PC-3 (cell line): ENCODE measurements at places on chromosomes 4 and X. TPM values are rescaled to one million over a fixed set of nuclear protein-coding genes. Genes with fewer than 3 reads are reported as not detected.
A peak's percentile ranks its signal among the peaks of the same experiment; 100 is the strongest.

SPON2 gene
- 0.80 and 1.0 TPM in 2 replicates for total RNA-seq

- no peaks in the 10 kb centered on the region for H3K36me3 ChIP-seq
- no peaks in the 10 kb centered on the region for H3K4me1 ChIP-seq
- H3K27ac ChIP-seq = no peak overlapping the region
- no peaks in the 10 kb centered on the region for H3K27me3 ChIP-seq
- DNase-seq = no peak
These were observed 879.6 kb upstream of the PCDH10 start for GRCh38 chr4:132269303-132269990.

- H3K27ac ChIP-seq = no peak overlapping the region
- DNase-seq = no peak
- no peaks in the 10 kb centered on the region for H3K27me3 ChIP-seq
- H3K36me3 ChIP-seq = no peaks in the 10 kb centered on the region
- no peaks in the 10 kb centered on the region for H3K4me1 ChIP-seq
These were observed 52.7 kb upstream of the NEIL3 start for GRCh38 chr4:177256950-177257349.

SMIM43 gene
- total RNA-seq = not detected in 2 replicates

GRCh38 chrX:125810856-125811255 is 355.2 kb downstream of the DCAF12L2 start:
- H3K27me3 ChIP-seq = no peaks in the 10 kb centered on the region
- no peak overlapping the region for H3K27ac ChIP-seq
- DNase-seq = no peak
- H3K36me3 ChIP-seq = no peaks in the 10 kb centered on the region
- H3K4me3 ChIP-seq = no peak overlapping the region

DNA sequence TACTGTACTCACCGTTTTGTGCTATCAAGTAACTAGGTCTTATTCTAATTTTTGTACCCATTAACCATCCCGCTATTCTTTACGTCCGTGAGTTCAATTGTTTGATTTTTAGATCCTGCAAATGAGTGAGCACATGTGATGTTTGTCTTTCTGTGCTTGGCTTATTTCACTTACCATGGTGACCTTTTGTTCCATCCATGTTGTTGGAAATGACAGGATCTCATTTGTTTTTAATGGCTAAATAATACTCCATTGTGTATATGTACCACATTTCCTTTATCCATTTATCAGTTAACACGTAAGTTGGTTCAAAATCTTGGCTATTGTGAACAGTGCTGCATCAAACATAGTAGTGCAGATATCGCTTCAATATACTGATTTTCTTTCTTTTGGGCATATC is 48.3 kb downstream of the USP9X start:
- no peaks in the 10 kb centered on the region for H3K27me3 ChIP-seq
- no peak overlapping the region for H3K4me3 ChIP-seq
- DNase-seq = no peak
- peaks cover 27% of the 10 kb centered on the region for H3K36me3 ChIP-seq
- H3K4me1 ChIP-seq = no peaks in the 10 kb centered on the region

DNA sequence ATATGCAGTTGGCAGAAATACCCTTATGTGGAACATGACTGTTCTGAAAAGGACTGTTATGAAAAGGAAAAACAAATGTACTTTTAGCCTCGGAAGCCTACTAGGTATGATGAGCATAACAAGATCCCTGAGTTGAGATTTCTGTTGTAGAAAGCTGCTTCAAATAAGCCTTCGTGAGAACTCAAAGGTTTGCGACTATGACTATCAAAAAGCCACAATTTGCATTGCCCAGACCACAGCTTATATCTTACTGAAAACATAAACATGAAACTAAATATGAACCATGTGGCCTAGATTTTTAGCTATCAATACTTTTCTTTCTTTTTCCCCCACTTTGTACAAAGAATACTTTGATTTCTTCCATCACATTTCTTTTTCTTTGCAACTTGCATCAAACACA is 398.2 kb upstream of the LCORL start:
- no peaks in the 10 kb centered on the region for H3K36me3 ChIP-seq
- no peak overlapping the region for H3K27ac ChIP-seq
- no peak for DNase-seq
- H3K4me1 ChIP-seq = no peaks in the 10 kb centered on the region
- H3K27me3 ChIP-seq = no peaks in the 10 kb centered on the region

DNA sequence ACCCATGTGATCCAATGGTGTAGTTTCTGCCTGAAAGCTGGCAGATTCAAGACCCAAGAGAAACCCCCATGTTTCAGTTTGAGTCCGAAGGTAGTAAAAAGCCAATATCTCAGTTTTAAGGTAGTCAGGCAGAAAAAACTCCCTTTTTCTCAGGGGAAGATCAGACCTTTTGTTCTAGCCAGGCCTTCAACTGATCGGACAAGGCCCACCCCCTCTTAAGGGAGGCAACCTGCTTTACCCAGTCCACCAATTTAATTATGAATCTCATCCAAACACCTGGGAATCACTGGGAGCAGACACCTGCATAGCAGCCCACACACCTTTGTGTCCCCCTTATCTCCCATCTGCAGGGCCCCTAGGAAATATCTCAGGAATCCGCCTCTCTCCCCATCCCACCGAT is 322.0 kb downstream of the STK32B start:
- H3K27ac ChIP-seq = peak overlapping the region; percentile 99
- no peaks in the 10 kb centered on the region for H3K36me3 ChIP-seq
- no peak overlapping the region for H3K4me3 ChIP-seq
- no peak for DNase-seq
- H3K4me1 ChIP-seq = peaks cover 58% of the 10 kb centered on the region
- H3K27me3 ChIP-seq = no peaks in the 10 kb centered on the region

DNA sequence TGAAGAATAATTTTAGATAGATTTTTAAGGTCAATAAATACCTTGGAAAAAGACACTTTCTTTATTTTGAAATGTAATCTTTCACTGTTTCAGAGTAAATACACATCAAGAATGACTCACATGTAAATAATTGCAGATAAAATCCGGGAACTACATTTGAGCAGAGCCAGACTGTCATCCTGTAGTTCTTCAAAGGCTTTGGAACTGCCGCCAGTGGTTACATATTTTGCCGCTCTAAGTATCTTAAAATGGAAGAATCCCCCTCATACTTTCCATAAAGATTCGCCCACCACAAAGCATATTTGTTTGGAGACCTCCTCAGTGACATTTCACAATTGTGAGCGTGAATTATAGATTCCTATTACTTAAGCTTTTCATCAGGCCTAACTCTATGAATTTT is 607.8 kb upstream of the ZFP42 start:
- H3K27me3 ChIP-seq = no peaks in the 10 kb centered on the region
- peak; percentile 61 for DNase-seq
- H3K27ac ChIP-seq = peak overlapping the region; percentile 17; the same call in 1 of the 2 replicates
- H3K4me3 ChIP-seq = peak overlapping the region; percentile 4; the same call in 1 of the 2 replicates
